ENCODE measurements at places on chromosomes 11 and 22. TPM values are rescaled to one million over a fixed set of nuclear protein-coding genes. Genes with fewer than 3 reads are reported as not detected.

- no peak for DNase-seq
Observed at GRCh38 chr11:108405706-108406105, 61.6 kb downstream of the C11orf65 start.

DNA sequence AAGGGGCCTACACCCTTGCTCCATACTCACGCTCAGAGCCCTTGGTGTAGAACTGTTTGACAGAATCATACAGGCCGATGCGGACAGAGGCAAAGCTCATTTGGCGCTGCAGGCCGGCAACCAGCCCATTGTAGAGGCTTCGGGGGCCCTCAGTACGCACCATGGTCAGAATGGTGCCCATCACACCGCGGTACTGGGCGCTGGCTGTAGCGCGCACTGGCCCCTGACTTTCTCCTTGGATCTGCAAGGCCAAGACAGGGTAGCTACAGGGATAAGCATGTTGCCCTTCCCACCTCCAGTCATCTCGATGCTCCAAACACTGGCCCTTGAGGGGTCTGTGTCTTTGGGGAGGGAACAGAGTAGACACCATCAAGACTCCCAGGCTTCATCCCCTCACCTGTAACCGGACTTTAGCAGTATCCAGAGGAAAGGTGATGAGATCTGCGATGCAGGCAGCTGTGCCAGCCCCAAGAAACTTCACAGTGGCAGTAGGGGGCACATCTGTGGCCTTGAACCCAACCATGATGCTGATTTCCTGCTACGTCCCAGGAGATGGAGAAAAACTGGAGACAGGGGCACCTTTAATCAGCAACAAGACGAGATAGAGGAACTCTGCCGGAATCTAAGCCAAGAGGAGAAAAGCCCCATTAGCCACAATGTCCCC lies 4.7 kb downstream of the UCP2 start:
- DNase-seq: peak; percentile 15

- DNase-seq: no peak
Observed at GRCh38 chr11:45560913-45561281, 104.5 kb downstream of the CHST1 start.

GRCh38 chr22:32380991-32381390 lies 23.3 kb downstream of the RFPL3 start:
- no peak for DNase-seq

DNA sequence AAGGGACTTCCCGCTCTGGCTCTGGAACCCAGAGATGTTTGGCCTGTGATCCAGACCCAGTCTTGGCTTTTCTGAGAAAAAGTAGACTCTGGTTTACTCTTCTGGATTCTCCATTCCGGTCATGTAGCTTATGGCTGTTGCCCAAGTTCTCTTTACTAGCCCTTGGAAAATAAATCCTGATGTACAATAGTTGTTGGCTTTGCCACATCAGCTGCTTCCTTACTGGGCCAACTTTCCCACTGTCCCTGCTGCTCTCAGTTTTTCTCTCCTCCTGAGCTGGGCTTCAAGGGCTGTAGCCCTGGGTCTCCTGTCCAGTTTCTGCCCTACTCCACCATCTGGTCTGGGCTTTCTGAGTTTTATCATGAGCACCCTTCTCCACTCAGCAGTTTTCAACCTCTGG lies 12.5 kb downstream of the PATZ1 start:
- DNase-seq: no peak

DNA sequence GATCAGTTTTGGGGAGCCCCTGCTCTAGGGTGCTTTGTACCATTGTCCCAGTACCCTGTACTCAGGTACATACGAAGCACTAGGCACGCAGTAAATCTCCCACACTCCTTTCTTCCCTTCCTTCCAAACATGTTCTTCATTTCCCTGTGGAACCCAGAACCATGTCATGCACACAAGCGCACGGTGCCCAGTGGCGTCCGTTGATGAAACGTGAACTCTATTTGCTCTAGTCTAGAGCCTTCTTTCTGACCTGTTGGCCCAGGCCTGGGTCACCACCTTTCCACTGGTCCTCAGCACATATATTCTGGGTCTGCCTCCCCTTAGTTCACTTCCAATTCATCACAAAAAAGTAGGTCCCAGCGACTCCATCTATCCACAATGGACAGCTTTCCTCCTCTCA lies 7.0 kb downstream of the USH1C start:
- no peak for DNase-seq

DNA sequence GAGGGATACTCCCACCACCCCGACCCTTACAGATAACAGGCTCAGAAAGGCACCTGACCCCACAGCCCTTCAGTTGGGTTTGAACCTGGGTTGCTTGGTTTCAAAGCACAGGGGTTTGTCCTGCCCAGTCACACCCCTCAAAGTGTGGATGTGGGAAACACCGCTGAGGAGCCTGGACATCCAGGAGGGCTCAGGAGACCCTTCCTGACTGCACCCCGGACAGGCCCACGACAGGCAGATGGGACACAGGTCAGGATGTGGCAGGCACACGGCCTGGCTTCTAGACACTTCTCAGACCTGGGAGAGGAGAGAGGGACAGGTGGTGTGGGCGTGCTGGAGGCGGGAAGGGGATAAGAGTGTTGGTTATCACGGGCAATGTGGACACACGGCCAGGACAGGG lies 932.3 kb downstream of the BRD1 start:
- DNase-seq: no peak

- no peak for DNase-seq
Observed at GRCh38 chr22:20298110-20298802, 21.6 kb downstream of the DGCR6L start.

DNA sequence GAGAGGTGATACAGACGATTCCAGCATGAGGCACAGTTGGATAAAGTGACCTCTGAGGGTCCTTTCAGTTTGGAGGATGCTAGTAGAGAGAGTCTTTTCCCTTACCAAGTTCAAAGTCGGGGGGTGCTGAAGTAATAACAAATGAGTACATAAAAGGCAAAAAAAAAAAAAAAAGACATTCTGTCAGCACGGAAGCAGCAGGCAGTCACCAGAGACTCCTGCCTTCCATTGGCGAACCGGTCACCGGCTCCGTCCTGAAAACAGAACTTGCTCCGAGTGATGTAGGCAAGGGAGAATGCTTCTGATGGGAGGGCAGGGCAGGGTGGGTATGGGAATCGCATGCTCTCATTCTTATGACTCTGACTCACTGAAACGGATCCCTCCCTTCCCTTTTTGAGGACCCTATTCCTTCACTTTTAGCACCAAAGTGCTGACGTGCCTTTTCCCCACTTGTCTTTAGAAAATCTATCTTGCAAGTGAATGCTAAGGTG lies 65.9 kb downstream of the PRR5L start:
- DNase-seq: no peak

ADM2 gene
- 8.9 TPM for total RNA-seq

CRYBB3 gene
- total RNA-seq: 0.70 TPM

SNX32 gene
- 3.8 TPM for total RNA-seq

SLC22A12 gene
- not detected for total RNA-seq

VSIG10L2 gene
- not detected for total RNA-seq

All from left colon (tissue), 2 donors.